Urothelium cell line (cell line): ENCODE measurements at places on chromosomes 2 and 18.

- no peak for DNase-seq
These were observed 17.7 kb downstream of the ST6GAL2 start for GRCh38 chr2:106868275-106868674.

DNA sequence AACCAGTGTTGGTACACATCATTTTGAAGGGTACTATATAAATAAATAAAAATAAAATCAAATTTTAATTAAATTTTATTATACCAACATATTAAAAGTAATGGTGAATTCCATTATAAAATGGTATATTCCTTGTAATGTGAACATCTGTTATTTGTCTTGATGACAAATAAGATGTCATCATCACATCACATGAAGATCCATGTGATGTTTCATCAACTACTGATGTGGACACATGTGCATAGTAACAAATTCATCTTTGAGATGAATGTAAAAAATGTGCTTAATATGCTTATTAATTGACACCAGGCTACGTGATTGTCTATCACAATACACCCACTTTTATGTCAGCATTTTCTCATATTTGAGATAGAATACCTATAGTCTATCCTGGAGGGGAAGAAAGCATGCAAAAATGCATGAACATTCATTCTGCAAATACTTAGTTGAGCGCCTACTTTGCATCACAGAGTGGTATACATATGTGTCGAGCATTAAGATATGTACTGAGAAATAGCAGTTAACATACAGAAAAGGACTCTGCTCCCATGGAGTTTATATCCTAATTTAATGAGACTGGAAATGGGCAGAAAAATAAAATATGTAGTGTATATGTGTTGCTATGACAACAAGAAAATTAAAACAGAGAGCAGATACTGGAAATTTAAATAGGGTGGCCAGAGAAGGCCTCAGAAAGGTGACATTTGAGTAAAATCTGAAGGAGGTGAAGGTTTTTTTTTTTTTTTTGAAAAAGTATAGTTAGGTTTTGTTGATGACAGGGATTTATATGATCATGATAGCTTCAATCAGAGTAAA, 281.1 kb downstream of the ARHGAP15 start:
- DNase-seq = no peak

DNA sequence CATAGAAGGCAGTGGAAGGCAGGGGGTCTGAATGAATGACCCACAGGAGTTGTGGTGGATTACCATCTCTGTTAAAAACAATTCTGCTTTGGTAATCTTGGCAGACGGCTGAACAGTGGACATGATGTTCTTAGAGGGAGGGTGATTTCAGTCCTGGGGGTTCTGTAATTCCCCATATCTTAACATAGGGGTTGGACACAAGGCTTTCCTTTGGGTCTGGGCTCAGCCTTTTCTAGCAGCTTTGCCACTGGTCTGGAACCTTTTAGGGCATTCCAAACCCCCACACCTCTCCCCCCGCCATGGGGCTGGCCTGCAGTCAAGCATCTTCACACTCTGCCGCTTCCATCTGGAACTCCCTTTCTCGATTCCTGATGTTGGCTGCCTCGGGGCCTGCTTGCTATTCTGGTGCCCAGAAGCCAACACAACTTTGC, 50.3 kb downstream of the RPL37A start:
- no peak for DNase-seq

- no peak for DNase-seq
These were observed 128.6 kb downstream of the LRATD1 start for GRCh38 chr2:14761118-14761517.

GRCh38 chr2:10597956-10598355, 91.8 kb downstream of the NOL10 start:
- no peak for DNase-seq

- no peak for DNase-seq
These were observed 462 bp downstream of the CHCHD5 start for GRCh38 chr2:112584891-112585250.

- no peak for DNase-seq
These were observed 142.3 kb upstream of the FBXO11 start for GRCh38 chr2:48048476-48049171.

- no peak for DNase-seq
These were observed 87.4 kb upstream of the PTPRM start for GRCh38 chr18:7479756-7480155.

GRCh38 chr2:190271783-190272456, 47.7 kb downstream of the HIBCH start:
- DNase-seq = no peak

GRCh38 chr2:129914538-129915302, 64.7 kb upstream of the RAB6C start:
- no peak for DNase-seq

GRCh38 chr2:32495139-32495538, 132.7 kb upstream of the TTC27 start:
- DNase-seq = no peak

GRCh38 chr2:206084439-206084869, 1.5 kb downstream of the INO80D start:
- DNase-seq = peak; percentile 66

DNA sequence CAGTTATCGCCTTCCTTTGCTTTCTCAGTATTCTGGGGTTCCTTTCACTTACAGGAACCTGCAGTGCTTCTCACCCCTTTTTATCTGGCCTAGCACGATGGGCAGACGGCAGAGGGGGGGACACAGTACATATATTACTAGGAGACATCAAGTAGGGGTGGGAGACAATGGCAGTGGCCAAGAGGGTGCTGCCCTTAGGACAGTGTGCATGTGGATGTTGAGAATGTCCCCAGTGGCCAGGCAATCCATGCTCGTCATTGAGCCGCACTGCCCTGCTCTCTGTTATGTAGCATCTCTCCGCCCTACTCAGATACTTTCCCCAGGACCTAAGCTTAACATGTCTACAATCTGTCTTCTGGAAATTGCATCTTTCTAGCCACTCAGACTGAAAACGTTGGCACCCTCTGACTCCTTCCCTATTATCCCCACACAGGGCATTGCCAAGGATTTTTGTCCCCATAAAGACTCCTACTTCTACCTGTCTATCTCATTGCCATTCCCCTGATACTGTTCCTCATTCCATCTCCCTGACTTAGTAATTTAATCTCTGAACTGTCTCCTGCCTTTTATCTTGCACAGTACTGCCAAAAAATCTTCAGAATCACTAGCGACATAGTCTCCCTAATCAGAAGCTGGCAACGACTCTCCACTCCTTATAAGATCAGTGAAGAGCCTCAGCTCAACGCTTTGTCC, 6.6 kb downstream of the DSG2 start:
- no peak for DNase-seq

- DNase-seq = no peak
These were observed 50.7 kb downstream of the FMNL2 start for GRCh38 chr2:152385650-152386049.

- no peak for DNase-seq
These were observed 23.4 kb upstream of the SOX11 start for GRCh38 chr2:5668682-5669250.

DNA sequence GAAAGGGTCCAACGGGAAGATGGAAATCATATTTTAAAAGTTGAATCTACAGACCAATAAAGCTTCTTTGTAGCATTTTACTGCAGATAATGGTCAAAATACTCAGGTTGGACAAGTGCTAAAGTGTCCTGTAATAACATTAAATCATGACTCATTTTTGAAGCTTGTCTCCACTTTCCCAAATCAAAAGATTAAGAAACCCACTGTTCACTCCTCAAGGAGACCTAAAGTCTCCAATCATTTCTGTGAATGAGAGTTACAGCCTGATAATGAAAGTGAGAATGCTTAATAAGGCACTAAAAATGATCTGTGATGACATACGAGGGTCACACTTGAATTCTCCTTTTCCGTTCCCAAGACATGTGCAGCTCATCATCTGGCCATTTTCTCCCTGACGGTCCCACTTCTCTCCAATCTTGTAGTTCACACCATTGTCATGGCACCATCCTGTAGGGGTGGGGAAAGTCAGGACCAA, 53.4 kb downstream of the ATIC start:
- no peak for DNase-seq

GRCh38 chr2:24047703-24048033, 477 bp upstream of the WDCP start:
- no peak for DNase-seq

DNA sequence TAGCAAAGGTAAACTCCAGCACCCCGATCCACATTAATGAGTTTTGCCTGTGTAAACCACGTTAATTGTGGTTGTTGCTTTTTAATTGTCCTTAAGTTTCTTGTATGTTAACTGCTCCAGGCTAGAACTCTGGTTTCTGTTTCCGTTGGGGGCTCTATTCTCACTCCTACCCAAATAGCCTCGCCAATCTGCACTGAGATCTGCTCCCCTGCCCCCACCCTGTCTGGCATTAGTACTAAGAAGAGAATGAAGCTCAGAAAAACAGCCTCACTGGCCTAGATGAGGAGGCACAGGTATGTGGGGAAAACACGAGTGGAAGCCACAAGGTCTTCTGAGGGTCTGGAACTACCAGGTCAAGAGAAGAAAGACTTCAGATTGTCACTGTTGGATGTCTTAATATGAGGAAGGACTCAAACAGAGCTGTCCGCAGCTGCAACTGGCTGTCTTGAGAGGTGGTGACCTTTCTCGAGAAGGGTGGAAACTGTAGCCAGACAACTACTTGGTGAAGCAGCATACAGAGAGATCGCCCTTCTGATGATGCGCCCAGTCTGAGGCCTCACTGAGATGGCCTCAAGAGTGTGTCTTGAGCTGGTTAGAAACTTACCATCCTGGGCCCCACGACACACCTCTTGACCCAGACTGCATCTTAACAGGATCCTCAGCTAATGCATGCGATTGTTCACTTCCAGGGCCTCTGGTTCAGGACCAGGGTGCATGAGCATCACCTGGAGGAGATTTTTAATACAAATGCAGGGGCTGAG, 73.1 kb downstream of the TGOLN2 start:
- DNase-seq = no peak

GRCh38 chr2:41775366-41776025, 272.3 kb upstream of the PKDCC start:
- DNase-seq = no peak

- DNase-seq = no peak
These were observed 26.8 kb downstream of the THAP4 start for GRCh38 chr2:241609859-241610793.

GRCh38 chr2:71082402-71083252, 14.2 kb downstream of the NAGK start:
- no peak for DNase-seq

DNA sequence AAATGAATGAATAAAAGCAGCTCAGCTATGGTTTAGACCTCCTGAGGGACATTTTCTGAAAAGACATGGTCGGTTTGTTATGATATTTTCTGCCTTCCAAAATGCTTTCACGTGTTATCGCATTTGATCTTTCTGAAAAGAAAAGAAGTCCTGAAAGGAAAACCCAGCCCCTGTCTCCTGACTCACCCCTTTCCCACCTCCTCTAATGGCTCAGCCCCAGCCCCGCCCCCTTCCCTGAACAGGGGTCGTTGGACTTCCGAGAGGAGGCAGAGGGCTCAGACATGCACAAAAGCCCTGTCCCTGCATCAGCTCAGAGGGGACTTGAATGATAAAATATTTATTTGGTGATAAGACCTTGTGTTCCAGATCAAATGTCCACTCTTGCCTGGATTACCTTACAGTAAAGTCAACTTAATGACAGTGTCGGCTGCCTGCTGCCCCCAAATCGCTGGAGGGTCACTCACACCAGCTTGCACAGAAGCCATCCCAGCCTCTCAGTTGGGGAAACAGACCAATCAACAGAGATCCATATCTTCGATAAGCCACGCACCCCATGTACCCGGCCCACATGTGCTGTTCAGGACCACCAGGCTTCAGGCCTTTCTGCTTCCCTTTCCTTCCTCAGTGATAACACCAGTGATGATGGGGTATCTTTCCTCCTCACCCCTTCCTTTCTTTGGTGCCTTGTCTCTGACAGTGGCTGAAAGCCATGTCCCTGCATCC, 69.6 kb downstream of the CLHC1 start:
- DNase-seq = no peak

- no peak for DNase-seq
These were observed 541.9 kb downstream of the TMX3 start for GRCh38 chr18:68172842-68173549.

DNA sequence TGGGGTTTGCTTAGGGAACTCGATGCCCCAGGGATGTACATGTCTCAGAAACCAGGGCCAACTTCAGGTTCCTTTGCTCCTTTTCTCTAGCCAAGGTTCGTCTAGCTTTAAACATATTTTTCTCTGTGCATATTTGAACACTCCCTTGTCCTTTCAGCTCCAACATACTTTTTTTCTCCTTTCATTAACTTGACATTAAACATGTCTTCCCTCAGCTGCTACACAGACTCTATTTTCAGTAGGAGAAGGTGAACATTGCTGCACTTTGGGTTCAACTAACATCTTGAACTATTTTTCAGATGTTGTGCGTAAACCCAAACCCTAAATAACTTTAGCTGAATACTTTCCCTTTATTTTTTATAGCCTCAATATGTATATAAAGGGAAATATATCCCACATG, 212.9 kb downstream of the MTX2 start:
- no peak for DNase-seq

DNA sequence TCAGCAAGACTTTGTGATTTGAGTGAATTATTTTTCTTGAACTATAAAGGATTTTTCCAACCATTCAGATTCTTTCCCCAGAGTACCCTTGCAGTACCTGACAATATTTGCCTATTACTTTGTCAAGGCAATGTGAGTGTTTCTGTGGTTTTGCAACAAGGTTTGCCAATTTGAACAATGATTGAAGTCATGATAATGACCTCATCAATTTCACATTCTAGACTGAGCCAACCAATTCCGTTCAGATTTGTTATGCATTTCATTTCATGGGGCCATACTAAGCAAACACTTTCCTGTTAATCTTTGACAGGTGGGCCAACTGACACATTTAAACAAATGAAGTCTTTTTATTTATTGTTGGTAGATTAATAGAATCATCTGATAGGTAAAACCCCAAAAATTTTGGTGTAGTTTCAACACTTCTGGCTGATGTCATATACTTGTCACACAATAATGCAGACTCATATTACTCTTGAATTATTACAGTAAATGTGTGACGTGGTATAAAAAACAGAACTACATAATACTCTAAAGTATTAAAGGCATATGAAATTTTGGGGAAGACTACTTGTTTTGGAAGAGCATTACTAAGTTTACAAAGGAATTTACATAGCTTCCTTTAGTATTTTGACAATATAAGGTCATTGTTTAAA, 526.4 kb downstream of the DPP10 start:
- no peak for DNase-seq
